ENCODE measurements at places on chromosomes 12 and 14.

DNA sequence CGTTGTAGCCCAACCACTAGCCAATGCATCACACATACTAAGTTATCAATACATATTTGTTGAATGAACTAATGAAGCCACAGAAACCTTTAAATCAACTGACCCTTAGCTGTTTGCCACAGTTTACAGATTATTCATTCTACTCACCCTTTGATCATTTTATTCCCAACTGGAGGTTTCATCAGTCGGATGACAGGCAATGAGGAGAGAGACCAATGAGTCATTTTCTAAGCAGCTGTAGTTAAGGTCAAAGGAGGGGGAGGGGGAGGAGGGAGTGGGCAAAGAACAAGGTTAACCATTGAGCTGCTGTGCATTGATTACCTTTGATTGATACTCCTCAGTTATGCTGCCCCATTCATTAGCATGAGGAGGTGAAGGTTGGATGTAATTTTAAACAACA is 469.5 kb downstream of the VRK1 start:
- no peak for DNase-seq

DNA sequence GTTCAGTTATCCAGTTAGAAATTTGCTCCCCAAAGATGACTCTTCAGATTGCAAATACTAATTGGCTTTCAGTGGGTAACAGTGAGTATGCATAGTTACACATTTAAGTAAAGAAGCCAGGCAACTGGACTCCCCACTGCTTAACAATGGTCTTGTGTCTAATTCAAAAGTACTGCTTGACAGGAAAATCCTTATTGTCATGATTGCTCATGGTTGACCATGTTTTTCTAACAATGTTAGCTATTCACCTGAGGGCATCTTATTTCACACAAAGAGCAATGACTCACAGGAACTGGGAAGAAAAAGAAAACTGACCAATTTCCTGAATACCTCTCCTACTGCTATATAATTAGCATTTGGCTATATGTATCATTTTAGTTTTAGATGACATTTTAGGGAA is 33.7 kb upstream of the ALG10B start:
- no peak for DNase-seq

DNA sequence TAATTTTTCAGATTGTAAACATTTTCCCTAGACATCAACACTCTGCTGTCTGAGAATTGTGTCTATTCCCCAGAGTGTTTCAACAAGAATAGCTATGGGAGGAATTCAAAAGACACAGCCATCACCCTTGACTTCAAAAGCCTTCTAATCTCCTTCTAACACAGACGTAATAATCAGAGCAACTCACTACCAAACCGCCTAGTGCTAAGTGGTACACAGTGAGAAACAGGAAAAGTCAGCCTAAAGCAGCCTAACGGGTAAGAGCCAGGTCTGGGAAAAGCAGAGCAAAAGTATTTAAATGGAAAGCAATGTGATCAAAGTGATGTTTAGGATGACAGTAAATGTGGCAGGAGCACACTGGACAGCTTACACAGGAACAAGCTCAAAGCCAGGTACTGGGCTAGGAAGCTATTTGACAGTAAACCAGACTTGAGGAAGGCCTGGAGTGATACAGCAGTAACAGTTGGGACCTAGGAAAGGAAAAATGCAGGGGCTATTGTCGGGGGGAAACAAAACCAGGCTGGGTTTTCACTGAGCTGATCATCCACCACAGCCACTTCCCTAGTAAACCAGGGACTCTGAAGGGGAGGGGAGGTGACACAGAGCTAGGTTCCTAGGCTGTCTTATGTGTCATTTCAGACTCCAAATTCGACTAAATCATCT is 29.4 kb downstream of the CORO1C start:
- no peak for DNase-seq

DNA sequence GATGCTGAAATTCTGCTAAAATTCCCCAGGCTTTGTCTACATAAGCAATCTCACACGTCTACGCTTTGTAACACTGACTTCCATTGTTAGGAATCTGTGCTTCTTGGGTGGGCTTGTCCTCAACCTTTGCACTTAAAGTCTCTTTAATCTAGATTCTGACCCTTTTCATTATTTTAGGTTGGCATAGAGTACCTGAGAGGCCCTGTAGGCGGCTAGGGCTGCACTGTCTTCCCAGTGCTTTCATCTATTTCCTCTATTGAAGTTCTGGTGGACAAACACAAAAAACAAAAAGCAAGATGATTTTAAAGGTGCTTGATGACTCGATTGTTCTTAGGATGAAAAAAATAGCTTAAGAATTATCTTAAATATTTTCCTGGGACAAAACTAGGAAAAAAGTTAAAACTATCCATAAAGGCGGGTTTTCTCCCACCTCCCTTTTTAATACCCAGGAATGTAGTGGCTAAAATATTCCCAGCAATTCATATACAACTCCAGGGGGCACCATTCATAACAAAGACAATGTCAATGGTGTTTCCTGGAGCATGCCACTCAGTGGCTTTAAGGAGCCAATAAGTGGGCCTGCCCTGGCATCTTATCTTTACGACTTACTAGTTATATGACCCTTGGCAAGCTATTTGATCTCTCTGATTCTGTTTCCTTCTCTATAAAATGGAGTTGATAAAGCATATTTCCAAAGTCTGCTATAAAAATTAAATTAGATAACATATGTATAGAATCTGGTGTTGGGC is 197.5 kb downstream of the STXBP6 start:
- no peak for DNase-seq

GRCh38 chr14:89251061-89251460 is 166.0 kb downstream of the FOXN3 start:
- no peak for DNase-seq

GRCh38 chr12:59322473-59322872 is 273.4 kb upstream of the SLC16A7 start:
- no peak for DNase-seq

GRCh38 chr14:59631237-59631636 is 54.6 kb upstream of the CCDC175 start:
- DNase-seq, result no peak

GRCh38 chr12:85466890-85467289 is 186.9 kb downstream of the ALX1 start:
- no peak for DNase-seq

GRCh38 chr14:73713803-73714655 is at the start of gene PNMA1:
Gene PNMA1 (minus strand): TSS chr14:73714384. CDS start chr14:73713639, 745 bp downstream.
- DNase-seq, result peak; percentile 77

DNA sequence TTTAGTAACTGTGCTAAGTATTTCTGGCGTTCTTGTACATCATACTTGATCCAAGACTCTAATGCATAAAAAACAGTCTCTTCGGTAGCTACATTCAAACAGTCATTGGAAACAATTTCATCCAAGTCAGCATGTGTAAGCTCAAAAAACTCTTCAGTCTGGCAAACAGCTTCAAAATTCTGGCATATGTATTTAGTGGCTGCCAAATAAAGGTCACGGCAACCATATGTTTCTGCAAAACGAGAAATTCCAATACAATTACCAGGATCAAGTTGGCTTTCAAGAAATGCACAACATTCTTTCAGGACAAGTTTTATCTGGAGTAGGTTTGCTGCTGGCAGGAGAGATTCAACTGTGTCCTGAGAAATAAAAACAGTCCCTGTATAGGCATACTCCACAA is 16.5 kb downstream of the KLHL28 start:
- DNase-seq, result no peak

GRCh38 chr12:2891240-2892053 is 756 bp downstream of the TULP3 start:
- no peak for DNase-seq

GRCh38 chr12:26713885-26714383 is 119.1 kb downstream of the ITPR2 start:
- DNase-seq, result no peak

DNA sequence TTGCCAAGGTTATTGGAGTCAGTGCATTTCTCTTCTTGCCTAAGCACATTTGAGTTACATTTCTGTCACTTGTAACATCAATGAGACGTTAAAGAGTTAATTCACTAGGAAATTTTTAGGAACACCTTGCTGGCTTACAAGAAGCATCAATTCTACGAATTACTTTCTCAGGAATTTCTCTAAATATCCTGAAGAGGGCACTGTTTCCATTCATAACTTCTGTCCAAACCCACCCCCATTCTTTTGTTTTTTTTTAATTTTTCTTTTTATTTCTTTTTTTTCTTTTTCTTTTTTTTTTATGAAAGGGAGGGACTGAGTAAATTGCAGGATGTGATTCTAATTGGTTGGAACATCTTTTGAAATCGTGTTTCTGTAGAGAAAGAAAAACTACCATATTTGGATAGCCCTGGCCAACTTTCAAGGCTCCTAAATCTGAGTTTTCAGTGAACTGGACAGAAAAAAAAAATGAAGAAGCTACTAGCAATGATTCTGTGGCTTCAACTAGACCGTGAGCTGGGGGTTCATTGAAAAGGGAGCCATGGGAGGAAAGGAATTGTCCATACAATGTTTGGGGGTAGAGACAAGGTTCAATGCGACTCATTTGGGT is 285.3 kb downstream of the DAD1 start:
- DNase-seq, result no peak

GRCh38 chr12:1668833-1669543 is 21.9 kb upstream of the ADIPOR2 start:
- no peak for DNase-seq

DNA sequence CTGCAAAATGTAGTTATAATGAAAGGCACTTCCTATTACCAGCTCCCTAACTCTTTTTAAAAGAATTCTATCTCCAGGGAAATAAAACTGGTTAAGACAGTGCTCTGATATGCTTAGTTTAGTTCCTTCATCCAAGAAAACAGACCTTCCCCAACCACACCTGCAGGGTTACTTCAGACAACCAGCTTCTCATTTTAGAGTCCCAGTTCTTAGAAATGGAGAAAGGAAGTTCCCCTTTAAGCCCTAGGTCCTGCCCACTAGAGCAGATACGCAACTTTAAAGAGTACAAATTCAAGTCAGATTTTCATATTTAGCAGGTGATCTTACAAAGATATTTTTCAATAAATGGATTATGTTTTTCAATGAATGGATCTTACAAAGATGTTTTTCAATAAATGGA is 4.4 kb upstream of the WSB2 start:
- DNase-seq, result no peak
